ENCODE measurements at places on chromosomes 13 and 19.

DNA sequence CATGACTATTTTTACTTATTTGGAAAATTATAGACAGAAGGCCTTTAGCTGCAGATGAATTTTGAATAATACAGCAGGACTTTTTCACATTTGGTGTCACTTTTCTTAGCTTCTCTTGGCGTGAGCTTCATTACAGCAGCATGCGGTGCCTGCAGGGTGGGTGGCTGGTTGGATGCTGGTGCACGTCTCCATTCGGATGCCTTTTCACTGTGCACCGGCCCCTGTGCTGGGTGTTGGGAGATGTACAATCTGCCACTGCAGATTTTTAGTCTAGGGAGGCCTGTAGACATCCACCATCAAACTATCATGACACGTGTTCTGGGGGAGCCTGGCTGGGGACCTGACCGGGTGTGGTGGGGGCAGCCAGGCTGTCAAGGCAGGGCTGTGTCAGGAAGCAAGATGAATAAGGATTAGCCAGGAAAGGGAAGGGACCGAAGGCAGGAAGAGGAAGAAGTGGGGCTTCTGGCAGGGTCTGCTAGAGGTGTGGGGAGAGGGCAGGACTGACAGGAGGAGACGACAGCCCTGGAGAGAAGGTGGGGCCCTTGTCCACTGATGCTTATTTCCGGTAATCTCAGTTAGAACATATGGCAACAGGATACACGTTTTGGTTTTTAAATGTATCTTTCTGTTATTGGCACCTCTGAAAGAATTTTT, 88.8 kb downstream of the ARHGEF7 start:
- no peak for DNase-seq

DNA sequence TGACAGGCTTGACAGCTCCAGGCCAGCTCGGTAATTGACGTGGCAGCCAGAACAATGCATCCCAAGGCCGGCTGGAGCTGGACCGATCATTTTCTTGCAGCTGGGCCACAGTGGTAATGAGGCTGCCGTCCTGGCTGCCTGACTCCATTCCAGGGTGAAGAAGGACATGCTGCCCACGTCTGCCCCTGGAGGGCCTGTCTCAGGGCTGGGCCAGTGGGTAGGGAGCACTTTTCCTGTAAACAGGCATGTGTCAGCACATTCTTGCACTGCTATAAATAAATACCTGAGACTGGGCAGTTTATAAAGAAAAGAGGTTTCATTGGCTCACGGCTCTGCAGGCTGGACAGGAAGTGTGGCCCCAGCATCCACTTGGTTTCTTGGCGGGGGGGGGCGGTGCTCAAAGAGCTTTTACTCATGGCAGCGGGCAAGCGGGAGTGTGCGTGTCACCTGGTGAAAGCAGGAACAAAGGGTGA, 38.1 kb upstream of the KCTD15 start:
- DNase-seq: no peak

DNA sequence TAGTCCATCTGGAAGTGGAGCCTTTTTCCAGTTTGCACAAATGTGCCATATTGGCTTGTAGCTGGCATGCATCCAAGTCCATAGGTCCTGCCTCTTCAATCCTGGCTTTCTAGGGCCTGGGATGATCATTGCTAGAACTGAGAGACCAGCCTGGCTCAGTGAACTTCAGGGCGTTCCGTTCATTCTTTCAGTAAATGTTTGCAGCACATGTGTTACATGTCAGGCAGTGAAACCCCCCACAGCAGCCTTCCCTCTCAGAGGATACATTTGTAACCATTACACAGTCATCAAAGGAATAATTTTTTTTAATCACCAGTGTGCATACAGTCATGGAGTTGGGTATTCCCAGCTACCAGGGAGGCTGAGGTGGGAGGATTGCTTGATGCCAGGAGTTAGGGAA, 9.7 kb downstream of the FUT2 start:
- no peak for DNase-seq

- no peak for DNase-seq
These were observed 4.2 kb upstream of the RPS11 start for GRCh38 chr19:49491804-49492572.

- DNase-seq: no peak
These were observed 17.6 kb downstream of the ZNF121 start for GRCh38 chr19:9566729-9567128.

GRCh38 chr19:47671499-47671898, 41.7 kb upstream of the EHD2 start:
- no peak for DNase-seq

- DNase-seq: no peak
These were observed 103.9 kb downstream of the FAM216B start for GRCh38 chr13:42885325-42885724.

Measured in activated naive CD4-positive, alpha-beta T cell treated with Interleukin-2 at 50 U/mL for 16 hours (primary cell).